CMK (cell line): ENCODE measurements at places on chromosomes 16 and 17.

DNA sequence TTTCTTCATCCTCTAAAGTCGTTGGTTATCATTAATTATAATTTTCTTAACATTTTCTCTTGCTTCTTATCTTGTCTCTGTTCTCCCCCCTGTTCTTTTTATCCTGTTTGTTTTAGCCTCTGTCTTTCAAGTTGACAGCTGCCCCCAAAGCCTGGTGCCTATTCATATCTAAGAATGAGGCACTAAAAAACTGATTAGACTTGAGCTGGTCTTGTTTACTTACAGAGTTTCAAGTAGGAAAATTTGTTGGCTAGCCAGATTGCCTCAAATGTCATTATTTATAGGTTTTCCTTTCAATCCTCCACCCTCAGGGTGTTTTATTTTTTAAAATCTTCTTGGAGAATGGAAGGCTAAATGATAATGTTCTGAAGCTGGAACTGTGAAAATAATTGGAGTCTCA lies 236.0 kb downstream of the UTP18 start:
- DNase-seq: no peak

DNA sequence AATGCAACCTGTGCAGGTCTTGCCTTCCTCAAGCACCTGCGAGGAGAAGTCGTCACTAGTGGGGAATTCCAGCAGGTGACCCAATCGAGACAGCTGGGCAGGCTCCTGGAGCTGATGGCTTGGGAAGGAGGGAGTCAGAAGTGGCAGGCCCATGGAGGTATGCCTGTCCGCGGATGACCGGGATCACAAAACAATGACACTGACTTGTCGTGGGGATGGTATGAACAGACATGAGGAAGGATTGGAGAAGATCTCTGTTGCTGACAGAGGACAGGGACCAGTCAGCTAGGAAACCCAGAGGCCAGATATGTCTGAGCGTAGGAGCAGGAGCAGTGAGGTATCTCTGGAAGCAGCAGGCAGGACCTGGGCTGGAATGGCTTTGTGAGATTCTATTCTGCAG lies 233.3 kb downstream of the SOX9 start:
- no peak for DNase-seq

DNA sequence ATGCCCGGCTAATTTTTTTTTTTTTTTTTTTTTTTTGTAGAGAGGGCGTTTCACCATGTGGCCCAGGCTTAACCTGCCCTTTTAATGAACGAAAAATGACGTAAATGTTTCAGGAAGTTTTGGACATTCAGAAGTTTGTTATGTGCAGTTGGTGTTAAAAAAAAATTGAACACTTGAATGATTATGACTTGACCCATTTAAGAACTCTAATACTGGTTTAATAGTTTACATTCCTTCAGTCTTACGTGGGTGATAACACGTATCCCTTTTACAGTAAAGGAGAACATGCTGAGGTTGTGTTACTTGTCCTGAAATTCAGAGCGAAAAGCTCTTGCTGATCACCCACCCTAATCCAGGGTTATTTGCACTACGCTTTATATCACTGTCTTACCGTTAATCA lies 1.7 kb downstream of the MLYCD start:
- no peak for DNase-seq

- no peak for DNase-seq
Observed at GRCh38 chr17:78769196-78769773, 12.8 kb downstream of the CYTH1 start.

- no peak for DNase-seq
Observed at GRCh38 chr16:56950881-56951771, 10.6 kb upstream of the CETP start.

GRCh38 chr17:53628011-53628410 lies 194.7 kb upstream of the KIF2B start:
- DNase-seq: no peak

DNA sequence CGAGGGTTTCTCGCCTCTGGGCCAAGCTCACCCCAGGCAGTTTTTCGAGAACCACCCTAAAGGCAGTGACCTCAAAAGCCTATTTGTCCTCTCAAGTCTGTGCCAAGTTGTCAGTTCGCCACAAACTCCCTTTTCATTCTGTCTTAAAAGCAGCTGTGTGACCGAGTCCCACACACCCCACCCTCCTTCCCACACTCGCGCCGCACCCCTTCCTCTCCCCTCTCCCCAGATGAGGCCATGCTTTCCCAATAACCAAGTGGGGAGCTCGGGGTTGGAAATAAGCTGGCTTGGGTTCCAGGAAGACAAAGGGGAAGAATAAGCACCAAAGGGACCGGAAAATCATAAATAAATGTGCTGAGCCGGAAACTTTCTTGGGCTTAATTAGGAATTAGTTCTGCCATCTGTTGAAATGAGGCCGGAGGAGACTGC lies 36.7 kb downstream of the GRIN2C start:
- no peak for DNase-seq

- DNase-seq: no peak
Observed at GRCh38 chr16:28168991-28169554, 42.7 kb downstream of the XPO6 start.

GRCh38 chr16:4361944-4362311 lies 9.7 kb upstream of the VASN start:
- DNase-seq: no peak

GRCh38 chr16:14347706-14348105 lies 276.6 kb downstream of the MRTFB start:
- no peak for DNase-seq

DNA sequence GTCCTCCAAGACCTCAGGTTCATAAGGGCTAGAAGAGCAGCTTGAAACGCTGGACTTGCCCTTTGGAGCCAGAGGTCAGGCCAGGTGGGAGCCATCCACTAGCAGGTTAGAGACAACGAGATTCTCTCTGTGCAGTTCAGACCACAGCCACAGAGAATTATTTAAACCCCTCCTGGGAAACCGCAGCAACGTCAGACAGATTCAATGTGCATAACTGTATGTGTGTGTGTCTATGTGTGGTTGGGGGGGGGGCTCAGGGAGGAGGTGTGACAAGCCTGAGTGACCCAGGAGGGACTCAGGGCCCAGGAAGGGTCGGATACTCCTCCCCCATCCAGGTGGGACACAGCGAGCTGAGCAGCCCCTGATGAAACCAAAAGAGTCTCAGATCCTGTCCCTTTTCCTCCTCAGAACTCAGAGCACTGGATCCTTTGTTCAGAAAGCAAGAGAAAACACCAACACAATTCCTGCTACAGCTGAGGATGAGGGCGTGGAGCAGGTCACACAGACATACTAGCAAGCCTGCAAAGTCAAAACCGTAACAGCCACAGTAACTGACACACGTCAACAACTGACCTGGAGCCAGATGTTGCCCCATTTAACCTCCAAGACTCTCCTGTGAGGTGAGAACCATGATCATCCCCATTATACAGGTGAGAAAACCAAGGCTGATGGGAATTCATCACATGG lies 66.8 kb downstream of the XYLT1 start:
- no peak for DNase-seq

DNA sequence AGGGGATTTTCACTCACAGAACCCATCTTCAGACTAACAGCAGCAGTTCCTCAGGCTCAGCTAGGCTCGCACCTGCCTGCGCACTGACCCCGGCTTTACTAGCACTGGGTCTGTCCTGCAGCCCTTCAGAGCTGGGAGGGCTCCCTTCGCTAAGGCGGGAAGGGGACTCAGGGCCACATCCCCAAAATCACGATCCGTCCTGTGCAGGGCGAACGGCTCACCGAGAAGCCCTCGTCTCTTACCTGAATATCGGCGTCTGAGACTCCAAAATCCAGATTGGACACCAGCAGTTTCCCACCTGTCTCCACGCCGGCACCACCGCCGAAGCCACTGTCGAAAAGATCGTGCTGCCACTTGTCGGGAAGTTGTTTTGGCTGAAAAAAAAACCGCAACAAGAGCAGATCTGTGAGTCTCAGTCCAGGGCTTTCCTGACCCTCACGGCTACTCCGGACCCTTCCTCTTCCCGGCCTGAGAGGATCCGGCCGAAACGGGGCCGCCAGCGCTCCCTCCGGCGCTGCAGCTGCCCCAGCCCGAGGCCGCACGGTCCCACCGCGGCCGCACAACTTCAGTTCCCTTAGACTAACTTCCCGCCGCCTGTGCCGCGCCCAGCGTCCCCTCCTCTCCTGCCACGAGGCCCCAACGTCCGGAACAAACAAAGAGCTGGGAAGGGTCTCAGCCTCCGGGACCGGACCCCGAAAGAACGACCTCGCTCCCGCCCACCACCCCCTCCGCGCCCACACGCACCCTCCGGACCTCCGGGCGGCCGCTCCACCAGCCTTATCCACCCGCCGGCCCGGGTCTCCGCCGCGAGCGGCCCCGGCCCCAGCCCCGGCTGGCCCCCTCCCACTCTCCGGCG lies 711 bp downstream of the ALYREF start:
- DNase-seq: no peak

DNA sequence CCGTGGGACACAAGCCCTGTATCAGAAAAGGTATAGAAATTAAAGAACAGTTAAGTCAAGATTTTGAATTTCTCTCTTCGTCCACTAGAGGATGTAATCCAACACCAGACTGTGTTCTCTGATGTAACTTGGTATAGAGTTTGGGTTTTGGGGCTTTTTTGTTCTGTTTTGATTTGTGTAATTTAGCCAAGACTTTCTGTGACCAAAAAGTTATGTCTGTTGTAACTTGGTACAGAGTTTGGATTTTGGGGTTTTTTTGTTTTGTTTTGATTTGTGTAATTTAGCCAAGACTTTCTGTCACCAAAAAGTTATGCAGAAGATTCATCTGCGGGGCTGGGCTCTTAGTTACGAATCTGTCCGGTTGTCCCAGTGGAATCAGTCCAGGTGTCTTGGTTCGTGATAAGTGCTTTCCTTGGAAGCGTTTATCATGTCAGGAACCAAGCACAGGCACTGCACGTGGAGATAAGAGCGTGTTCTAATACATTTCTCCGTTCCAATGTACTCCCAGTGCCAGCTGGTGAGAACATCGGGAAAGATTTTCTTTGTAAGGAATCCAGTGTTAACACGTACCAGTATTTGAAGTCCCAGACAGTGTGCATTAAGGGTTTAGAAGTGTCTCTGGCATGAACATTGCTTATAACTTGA lies 44.1 kb upstream of the SEC14L1 start:
- no peak for DNase-seq

DNA sequence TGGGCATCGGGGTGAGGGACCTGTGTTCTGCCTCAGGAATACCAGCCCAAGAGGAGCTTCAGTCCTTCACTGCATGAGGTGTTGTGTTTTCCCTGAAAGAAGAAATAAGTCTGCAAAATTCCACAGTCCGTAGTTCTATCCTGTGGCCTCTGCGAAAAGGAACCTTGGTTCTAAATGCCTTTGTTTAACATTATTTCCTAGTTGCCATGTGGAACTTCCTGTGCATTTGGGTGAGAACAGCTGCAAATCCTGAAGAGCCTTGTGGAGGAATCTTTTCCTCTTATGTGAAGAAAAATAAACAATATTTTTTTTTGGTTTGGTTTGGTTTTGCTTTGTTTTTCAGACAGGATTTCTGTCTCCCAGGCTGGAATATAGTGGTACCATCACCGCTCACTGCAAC lies 9.8 kb downstream of the PSKH1 start:
- DNase-seq: no peak

DNA sequence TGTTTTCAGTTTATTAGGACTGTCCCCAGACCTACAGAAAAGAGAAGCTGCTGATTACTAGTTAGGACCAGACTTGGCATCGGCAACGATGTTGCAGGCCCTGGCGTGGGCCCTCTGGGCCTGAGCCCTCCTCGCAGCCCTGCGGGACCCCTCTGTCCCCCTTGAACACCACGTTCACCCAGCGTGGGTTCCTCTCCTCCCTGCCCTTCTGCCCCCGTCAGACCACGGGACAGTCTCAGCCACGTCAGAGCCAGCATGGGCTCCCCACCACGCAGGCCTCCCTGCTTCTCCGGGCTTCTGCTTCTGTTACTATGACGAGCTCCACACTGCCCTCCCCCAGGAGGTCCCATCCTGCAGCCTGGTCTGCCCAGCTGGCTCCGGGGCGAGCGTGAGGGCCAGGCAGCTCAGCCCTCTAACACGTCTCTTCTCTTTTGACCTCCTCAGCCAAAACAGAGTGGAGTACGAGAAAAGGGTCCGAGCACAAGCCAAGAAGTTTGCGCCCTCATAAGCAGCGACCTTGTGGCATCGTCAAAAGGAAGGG lies 9.1 kb upstream of the BAIAP3 start:
- no peak for DNase-seq

- DNase-seq: no peak
Observed at GRCh38 chr17:42136654-42137051, 14.0 kb downstream of the HSPB9 start.

DNA sequence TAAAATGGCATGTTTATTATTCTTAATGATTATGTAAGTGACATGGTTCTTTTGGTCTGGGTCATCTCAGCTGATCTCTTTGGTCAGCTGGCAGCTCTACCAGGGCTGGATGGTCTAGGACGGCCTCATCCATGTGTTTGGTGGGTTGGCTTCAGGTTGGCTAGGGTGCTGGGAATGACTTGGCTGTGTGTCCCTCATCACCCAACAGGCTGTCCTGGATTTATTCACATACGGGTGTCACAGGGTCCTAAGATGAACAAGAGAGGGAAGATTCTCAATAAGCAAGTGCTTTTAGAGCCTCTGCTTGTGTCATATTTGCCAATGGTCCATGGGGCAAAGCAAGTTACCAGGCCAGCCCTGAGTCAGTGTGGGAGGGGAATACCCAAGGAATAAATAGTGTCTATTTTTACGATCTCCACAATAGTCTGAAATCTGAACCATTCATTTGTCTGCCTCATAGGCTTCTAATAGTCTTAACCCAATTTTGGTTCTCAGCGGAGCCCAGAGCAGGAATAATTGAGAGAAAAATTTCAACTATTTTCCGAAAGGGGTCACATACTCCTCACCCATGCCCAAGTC lies 157.5 kb downstream of the HS3ST2 start:
- DNase-seq: no peak

- no peak for DNase-seq
Observed at GRCh38 chr17:80469667-80470066, 6.7 kb downstream of the NPTX1 start.

DNA sequence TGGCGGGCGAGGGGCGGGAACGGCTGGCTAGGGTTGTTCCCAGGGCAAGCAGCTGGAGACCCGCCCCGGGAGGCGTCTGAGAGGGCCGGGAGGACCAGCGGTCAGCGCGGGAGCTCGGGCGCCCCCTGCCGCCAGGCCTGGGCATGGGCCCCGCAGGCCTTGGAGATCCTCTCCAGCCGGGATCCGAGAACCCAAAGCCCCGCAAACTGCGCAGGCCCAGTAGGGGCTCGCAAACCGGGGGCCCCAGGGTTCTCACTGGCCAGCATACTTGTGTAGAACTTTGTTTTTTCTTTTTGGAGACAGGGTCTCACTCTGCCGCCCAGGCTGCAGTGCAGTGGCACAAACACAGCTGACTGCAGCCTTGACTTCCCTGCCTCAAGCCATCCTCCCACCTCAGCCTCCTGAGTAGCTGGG lies 20.8 kb upstream of the ZNF423 start:
- no peak for DNase-seq

GRCh38 chr17:3801347-3801746 lies 359 bp upstream of the ITGAE start:
- DNase-seq: no peak
